ENCODE measurements at places on chromosomes 6 and 20.

DNA sequence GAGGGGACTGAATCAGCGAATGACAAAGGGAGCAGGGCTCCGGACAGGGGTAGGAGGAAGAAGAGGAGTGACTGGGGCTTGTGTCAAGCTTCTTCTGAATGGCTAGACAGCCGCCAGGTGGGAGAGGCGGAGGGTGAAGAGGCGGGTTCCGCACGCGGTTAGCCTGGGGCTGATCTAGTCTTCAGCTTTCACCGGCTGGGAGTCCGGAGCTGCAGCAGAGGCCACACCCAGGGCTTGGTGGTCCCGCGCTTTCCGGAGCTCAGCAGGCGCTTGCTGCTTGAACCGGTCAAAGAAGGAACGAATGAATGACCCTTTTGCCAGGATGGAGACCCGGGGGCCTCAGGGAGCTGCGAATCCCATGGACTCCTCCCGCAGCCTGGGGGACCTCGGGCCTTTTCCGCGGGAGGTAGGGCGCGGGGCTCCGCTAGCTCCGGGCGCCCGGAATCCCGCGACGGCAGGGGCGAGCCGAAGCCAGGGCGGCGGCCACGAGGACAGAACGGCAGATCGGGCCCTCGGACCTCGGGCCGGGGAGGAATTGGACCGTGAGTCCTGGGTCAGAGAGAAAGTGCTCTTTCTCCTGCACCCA, at the start of gene C6orf141:
C6orf141 (plus strand) TSS at position 177 of the 586 bp plus-strand sequence; CDS start at position 302, 125 bp downstream.
- DNase-seq, result peak; percentile 29

- no peak for DNase-seq
Observed at GRCh38 chr6:168374051-168374502, 54.5 kb upstream of the DACT2 start.

- no peak for DNase-seq
Observed at GRCh38 chr20:14561741-14562221, 224.4 kb upstream of the FLRT3 start.

- no peak for DNase-seq
Observed at GRCh38 chr6:5086294-5086890, 1.3 kb downstream of the PPP1R3G start.

DNA sequence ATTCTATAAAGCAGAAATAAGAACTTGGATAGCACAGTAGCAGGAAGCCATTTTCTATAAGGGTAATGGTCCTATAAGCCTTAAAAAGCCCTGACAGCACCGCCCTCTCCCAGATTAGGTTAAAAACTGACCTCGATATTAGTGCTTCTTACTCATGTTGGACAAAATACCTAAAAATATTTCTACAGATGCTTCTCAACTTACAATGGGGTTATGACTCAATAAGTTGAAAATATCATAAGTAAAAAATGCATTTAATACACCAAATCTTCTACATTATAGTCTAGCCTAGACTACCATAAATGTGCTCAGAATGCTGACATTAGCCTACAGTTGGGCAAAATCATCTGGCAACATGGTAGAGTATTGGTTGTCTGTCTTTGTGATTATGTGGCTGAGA, 70.3 kb downstream of the SESN1 start:
- DNase-seq, result no peak

- DNase-seq, result no peak
Observed at GRCh38 chr6:33949877-33950435, 146.2 kb upstream of the MLN start.

DNA sequence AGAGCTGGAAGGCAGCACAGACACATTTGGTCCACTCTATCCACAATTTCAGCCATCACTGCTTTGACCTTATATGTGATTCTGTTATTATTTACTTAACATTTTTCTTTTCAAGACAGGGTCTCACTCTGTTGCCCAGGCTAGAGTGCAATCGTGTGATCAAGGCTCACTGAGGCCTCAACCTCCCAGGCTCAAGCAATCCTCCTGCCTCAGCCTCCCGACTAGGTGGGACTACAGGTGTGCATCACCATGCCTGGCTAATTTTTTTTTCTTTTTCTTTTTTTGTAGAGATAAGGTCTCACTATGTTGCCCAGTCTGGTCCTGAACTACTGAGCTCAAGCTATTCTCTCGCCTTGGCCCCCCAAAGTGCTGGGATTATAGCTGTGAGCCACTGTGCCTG, 40.3 kb downstream of the BCL2L1 start:
- no peak for DNase-seq

GRCh38 chr6:118506071-118506638, 41.9 kb upstream of the PLN start:
- no peak for DNase-seq

DNA sequence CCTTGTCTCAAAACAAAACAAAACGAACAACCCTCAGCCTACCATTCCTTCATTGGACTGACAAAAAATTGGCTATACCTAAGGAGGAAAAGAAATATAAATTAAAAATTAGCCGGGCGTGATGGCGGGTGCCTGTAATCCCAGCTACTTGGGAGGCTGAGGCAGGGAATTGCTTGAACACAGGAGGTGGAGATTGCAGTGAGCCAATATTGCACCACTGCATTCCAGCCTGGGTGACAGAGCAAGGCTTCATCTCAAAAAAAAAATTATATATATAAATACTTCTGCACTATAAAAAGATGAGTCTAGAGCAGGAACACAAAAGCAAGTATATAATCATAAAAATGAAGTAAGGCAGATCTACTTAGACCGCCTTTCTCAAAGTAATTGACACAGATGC, 109.8 kb downstream of the CRYBG1 start:
- no peak for DNase-seq

DNA sequence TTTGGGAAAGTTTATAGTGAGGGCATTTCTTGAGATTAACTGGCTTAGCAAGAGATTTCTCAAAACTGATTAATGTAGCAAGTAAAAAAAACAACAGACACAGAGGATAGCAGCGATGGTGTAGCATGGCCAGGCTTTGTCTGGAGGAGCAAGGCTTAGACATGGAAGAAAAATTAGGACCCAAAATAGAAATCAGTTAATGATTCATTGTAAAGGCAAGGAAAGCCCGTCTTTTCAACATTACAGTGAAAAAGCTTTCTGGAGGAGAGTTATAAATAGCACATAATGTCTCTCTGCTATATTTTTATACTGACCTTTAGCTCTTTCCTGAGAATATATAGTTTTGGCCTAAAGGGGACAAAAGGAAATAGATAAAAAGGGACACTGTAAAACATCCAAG, 45.1 kb downstream of the FNDC1 start:
- no peak for DNase-seq

DNA sequence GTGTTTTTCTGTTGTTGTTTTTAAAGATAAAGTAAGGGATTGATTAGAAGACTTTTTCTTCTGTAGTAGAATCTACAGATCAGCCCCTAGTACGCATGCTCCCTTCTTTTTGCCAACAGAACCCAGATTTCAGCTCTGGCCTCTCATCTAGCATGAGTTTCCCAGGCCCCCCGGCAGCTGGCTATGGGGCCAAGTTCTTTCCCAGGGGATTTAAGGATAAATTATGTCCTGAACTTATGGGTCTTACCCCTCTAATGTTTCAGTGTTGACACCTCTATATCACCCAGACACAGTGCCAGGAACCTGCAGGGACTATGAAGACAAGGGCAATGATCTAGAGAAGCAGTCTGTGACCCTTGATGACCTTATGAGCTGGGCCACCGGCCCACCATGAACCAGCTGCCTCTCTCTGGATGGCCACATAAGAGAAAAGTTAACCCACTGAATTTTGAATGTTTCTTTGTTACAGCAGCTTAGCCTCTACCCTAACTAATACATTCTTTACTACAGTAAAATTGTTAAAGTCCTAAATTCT, 150.5 kb downstream of the UNC5CL start:
- no peak for DNase-seq

DNA sequence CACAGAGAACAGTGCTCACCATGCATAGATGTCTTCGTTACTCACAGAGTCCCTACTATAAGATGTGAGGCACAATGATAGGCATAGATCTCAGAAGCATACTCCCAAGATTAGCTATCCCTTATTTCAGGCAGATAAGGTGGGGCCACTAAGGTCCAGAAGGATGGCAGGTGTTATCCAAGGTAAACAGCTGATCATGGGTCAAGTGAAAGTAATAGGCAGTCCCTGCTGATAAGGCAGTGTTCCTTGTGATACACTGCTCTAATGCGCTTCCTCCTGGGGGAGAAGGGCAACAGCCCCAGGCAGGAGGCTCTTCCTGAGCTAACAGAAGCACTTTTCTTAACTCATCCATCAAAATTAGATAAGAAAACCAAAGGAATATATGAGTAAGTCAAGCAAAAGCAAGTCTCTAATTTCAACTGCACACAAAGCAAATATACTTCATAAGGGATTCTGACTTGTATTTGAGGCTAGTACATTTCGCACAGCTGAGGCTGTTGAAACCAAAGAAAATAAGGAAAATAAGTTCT, 42.2 kb downstream of the METTL24 start:
- DNase-seq, result no peak

- DNase-seq, result no peak
Observed at GRCh38 chr20:5085380-5085779, 34.4 kb downstream of the PCNA start.

DNA sequence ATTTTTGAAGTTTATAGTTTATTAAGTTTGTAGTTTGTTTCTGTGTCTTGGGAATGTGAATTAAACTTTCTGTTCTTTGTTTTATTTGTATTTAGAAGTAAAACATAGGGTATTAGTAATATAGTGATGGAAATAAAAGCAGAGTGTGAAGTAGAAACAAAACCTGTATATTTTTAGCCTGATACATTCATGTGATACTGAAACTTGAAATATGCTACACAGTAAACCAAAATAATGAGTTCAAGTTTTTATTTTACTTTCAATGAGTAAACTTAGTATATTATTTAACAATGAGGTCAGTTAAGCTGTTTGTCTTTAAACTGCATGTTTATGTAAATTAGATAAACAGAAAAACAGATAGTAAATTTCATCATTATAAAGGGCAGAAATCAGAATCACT, 1592.6 kb downstream of the GRIK2 start:
- DNase-seq, result no peak

Data from activated naive CD8-positive, alpha-beta T cell treated with anti-CD3 and anti-CD28 coated beads, Interleukin-2, amount 50 U/mL, for 24 hours (primary cell).